ENCODE measurements at places on chromosomes 5 and 9.

GRCh38 chr9:69324549-69325401, at the start of gene ENTREP1:
Gene ENTREP1 (plus strand): TSS chr9:69325215. CDS start chr9:69325310, 95 bp downstream.
- DNase-seq, result no peak

DNA sequence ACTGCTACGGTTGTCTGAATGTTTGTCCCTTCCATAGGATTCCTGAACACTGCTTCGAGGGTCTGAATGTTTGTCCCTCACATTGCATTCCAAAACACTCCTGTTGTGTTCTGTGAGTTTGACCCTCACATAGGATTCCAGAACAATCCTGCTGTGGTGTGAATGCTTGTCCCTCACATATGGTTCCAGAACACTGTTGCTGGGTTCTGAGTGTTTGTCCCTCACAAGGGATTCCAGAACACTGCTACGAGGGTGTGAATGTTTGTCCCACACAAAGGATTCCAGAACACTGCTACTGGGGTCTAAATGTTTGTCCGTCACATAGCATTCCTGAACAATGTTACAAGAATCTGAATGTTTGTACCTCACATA, 201.2 kb downstream of the FOXD4L6 start:
- peak; percentile 47 for DNase-seq

DNA sequence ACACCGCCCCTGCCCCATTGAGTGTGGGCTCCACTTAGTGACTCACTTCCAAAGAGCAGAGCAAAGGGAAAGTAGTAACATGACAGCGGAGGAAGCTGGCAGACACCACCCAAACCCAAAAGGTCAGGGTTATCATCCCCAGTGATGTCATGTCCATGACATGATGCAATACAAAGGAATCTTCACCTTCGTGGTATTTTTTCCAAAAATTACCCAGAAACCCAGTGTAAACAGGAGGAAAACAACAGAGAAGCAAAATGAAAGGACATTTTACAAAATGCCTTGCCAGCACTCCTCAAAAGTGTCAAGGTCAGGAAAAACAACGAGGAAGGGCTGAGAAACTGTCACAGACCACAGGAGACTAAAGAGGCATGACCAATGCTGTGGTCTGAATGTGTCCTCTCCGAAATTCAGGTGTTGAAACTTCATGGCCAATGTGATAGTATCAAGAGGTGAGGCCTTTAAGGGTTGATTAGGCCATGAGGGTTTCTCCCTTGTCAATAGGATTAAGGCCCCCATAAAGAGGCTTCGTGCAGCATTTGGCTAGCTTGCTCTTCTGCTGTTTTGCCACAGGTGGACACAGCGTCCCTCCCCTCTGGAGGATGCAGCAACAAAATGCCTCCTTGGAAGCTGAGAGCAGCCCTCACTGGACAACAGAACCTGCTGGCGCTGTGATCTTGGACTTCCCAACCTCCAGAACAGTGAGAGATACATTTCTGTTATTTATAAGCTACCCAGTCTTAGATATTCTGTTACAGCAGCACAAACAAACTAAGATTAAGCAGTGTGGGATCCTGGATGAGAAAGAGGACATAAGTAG, 30.5 kb upstream of the MED10 start:
- DNase-seq, result no peak

GRCh38 chr5:18141222-18141621, 507.0 kb downstream of the TAF11L14 start:
- no peak for DNase-seq

DNA sequence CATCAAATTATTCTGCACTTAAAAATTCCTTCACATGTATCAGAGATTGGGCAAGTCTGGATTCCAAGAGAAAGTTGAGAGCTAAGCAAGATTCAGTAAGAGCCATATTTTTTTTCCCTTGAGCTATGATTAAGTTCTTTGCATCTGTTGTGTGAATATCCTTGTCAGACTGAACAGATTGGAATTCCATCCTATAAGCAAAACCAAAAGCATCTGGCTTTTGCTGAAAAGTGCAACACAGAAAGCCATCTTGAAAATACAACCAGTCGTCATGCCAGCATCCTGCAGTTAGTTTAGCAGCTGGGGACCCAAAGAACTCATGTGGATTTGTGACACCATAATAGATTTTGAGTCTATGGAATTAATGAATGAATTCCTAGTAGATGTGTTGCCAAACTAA, 316.9 kb downstream of the MTRR start:
- no peak for DNase-seq

GRCh38 chr9:34759432-34760134, 49.6 kb upstream of the CCL21 start:
- DNase-seq, result no peak

- DNase-seq, result no peak
These were observed 15.7 kb downstream of the PNPLA7 start for GRCh38 chr9:137534256-137535119.

GRCh38 chr5:62589504-62589903, 10.9 kb downstream of the LRRC70 start:
- DNase-seq, result no peak

GRCh38 chr5:16456103-16456832, 9.3 kb downstream of the ZNF622 start:
- peak; percentile 71 for DNase-seq

DNA sequence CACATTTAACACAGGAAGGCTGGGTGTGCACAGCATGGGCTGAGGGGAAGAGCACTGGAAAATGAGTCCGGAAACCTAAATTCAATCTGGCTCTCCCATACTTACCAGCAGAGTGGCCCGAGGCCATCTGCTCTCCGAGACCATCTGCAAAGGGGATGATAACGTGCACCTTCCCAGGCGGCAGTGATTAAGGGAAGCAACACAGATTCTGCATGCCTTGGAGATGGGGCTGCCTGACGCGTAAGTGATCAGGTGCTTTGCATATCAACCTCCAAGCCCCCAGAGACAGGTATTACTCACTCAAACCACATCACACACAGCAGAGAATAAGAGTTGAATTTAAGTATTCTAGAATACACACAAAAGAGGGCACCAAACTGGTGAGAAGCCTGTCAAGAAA, 9.1 kb downstream of the EPB41L4B start:
- no peak for DNase-seq

GRCh38 chr5:36417668-36418067, 116.0 kb upstream of the RANBP3L start:
- no peak for DNase-seq

- no peak for DNase-seq
These were observed 243.0 kb upstream of the CDH18 start for GRCh38 chr5:20231040-20231439.

DNA sequence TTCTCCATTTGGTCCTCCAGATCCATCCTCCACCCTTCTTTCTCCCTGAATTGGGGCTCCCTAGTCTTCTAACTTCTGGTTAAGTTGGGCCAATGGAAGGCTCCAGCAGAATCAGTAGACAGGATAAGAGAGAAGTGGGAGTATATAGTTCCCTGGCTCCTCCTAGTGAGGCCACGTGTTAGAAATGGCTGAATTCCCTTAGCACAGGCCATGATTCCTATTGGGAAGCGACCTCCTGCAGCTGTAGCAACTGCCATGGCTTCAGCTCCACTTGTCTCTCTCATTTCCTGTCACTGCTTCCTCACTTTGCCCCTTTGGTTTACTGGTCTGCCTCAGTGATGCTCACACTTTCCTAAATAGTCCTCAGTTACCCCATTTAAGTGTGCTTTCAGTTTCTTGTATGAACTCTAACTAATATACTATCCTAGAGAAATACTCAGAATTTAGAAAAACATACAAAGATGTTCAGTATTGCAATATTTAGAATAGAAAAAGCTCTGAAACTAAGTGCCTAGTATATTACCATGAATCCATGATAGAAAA, 104.8 kb upstream of the SMARCA2 start:
- no peak for DNase-seq

DNA sequence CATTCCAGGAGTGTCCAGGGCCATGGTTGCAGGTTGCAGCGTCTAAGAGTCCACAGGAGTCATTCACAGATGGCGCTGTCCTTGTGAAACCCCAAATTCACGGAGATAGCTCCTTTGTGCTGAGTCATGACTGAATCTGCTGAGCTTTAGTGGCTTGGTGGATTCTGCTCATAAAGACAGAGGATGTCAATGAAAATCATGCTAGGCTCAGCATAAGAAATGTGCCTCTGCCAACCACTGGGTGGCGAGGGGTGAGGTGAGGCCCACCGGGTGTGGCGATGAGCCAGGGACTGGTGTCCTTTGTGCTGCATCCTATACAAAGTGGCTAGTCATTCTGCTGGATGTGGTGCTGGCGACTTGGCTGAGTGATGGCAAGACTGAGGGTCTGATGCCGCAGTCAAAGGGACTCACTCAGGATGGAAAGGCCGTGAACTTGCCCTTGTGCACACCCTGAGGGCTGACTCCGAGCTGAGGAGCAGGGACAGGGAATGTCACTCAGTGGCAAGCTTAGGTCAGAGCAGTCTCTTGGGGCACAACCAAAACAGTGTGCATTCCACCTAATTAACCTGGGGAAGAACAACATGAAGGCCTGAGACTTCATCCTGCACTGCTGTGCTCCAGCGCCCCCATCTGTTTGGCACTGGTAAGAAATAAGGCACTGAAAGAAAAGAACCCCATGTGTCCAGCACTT, 71.5 kb downstream of the DAP start:
- DNase-seq, result no peak

GRCh38 chr9:7828334-7828733, 28.8 kb upstream of the DMAC1 start:
- no peak for DNase-seq

- no peak for DNase-seq
These were observed 31.8 kb downstream of the MAP1B start for GRCh38 chr5:72138943-72139521.

DNA sequence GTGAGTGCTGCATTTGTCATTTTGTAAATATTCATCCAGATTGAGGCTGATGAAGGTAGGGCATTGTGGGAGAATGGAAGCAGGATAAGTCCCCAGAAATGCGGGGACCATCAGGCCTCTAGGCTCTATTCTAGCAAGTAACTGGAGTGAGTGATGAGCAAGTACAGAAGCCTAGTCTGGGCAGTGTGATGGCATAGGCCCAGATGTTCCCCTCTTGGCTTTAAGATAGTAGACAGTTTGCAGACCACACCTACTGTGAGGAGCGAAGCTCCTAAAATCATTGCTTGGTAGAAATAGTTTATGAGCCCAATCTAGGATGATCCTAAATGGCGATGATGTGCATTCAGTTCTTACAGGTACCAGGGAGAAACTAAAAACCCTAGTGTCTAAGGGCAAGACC, 24.3 kb downstream of the NDFIP1 start:
- no peak for DNase-seq

GRCh38 chr5:122516432-122516743, 204.4 kb downstream of the SNCAIP start:
- DNase-seq, result no peak

DNA sequence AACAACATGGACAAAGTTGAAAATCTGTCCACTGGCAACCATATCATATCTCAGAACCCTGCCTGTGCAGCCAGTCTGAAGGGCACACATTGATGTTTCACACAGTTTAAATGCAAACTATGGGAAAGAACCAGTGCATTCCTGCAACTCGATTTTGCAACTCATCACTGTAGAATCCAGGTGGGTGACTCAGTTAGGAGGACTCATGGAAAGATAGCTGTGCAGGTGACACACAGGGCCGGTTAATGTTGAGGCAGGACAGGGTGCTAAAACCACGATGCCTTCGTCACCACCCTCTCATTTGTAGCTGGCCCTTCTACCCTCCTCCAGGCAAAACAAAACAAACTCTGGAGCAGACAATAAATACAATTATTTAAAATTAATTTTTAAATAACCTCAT, 62.8 kb downstream of the TLE1 start:
- no peak for DNase-seq

DNA sequence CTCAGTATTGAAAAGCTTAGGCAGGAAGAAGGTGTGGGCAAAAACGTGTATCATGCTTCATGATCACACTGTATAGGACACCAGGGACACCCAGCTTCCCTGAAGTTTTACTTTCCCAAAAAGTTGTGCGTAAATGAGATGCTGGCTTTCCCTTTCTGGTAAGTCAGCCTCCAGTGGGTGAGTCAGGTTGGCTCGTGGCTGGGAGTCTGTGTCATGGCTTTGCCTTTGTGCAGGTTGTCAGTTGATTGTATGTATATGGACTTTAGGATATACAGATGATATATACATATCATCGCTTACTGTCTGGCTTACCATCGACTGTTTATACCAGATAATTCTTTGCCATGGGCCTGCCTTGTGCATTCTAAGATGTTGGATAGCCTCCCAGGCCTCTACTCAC, 34.2 kb downstream of the ADRB2 start:
- no peak for DNase-seq

GRCh38 chr9:34957492-34958410, at the start of gene PHF24:
Gene PHF24 (plus strand): TSS chr9:34958285. CDS start chr9:34971299, 13,014 bp downstream.
- DNase-seq, result no peak

GRCh38 chr9:68496356-68496755, 44.3 kb downstream of the TMEM252 start:
- no peak for DNase-seq

DNA sequence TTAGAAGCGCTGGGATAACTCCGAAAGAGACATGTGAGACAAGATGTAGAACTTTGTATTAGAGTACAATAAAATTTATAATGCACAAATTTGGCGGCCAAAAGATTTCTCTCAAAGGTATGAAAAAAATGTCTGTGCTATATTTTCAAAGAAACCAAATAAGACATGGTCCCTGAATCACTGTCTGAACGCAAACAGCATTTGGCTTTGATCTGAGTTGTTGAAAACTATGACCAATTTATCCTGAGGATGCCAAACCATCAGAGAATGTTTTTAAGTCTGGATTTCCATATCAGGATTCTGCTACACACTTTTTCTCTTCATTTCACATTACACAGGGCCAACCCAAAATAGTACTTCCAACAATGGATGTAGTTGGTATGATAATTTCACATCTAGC, 9.9 kb upstream of the GLIS3 start:
- DNase-seq, result no peak

- no peak for DNase-seq
These were observed 132.4 kb upstream of the FTMT start for GRCh38 chr5:121719255-121719654.

DNA sequence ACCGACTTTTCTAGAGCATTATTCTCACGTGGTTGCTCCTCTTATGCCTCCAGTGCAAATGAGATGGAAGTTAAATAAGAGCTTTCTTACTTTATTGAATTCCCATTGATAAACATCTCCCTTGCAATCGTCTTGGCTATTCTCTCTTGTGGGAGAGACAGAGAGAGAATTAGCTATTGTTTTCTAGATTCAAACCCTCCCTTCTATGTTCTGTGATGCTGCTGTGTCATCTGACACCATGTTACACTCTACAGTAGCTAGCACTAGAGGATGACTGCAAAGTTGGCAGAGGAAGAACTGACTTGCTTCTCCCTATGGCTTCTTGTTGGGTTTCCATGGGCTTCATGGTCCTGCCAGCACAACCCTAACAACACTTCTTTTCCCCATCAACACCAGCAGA, 134.6 kb upstream of the RANBP3L start:
- no peak for DNase-seq
